ENCODE measurements at places on chromosomes 1 and 21. TPM values are rescaled to one million over a fixed set of nuclear protein-coding genes. Genes with fewer than 3 reads are reported as not detected.

DNA sequence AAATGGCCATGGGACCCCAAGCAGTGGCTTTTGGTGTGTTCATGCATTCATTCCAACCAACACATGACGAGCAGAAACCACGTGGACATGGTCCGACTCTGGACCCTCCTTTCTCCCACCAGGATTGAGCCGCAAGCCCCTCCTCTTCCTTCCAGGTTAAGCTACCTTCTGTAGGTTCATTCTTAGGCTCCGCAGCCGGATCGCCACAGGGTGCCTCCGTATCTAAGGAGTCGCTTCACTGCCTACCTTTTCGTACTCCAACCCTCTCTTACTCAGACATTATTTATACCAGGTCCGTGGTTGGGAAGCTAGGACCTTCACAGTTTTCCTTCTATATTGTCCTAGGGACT is 63.6 kb downstream of the RHBG start:
- no peak for DNase-seq

DNA sequence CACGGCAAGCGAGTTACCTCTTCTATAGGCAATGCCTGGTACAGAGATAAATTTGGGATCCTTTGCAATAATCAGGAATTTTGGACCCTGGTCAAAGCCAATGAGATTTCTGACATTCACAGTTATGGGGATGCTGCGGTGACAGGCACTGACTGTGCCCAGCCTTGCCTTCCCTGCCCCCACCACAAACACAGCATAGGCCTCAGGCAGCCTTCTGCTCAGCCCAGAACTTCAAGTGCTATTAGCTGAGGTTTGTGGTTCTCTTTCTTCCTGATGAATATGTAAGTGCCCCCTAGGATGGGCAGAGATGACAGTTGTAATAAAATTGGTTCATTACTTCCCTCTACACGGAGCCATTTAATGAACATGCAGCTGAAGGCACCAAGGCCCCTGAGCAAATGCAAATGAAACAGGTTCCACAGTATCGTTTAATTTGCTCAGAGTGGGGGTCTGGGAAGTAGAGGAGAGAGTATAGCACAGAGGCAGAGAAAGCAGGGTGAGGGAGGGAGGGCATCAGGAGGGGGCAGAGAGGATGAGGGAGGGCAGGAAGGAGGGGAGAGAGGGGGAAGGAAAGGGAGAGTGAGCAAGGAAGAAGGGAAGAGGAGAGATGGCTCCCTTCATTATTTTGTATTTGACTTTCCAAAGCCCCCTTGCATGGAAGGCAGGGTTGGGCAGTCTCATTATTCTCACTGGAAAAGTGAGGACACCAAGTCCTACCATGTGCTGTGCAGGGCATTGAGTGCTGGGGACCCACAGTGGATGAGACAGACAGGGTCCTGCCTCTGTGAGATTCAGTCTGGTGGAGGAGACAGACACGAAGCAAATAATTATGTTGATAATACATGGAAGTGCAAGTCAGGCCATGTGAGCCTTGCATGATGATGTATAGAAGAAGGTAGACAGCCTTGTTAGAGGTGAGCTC is 513.0 kb downstream of the PTPRU start:
- DNase-seq, result no peak

DNA sequence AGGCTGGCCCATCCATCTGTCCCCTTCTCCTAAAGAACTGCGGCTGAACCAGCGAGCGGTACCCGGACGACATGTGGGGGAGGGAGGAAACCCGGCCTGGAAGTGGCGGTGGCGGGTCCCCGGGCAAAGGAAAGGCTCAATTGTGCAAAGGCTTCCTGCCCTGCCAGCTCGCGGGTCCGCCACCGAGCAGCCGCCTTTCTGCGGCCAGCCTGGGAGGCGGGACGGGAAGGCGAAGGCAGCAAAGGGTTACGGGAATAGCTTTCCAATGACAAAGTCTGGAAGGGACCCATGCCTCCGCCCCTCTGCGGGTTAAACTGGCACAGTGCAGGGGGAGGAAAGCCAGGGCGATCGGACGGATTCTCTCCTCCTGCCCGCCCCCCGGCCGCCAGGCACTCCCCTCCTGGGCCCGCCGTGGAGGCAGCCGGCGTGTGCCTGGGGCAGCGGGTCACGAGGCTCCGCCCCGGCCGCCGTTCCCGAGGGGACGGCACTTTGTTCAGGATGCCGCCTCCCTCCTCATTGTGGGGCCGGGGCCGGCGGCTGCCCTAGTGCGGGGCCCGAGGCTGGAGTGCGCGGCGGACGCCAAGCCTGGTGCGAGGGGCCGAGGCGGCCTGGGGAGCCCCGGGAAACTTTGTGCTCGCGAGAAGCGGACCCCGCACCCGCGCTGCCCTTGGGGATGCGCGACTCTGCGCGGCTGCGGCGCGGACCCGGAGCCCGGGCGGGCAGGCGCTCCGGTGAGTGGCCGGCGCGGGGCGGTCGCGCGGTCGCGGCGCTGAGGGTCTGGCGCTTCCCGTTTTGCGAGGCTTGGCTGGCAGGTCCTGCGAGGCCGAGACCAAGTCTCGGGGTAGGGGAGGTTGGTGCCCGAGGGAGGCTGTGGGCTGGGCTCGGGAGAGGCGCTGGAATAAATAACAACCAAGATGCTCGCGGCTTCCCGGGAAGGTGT is at the start of gene NAV1:
TSS of gene NAV1 (plus strand) at position 516 of the 940 bp plus-strand sequence. CDS start 83,758 bp downstream, outside the sequence.
- DNase-seq, result no peak

DNA sequence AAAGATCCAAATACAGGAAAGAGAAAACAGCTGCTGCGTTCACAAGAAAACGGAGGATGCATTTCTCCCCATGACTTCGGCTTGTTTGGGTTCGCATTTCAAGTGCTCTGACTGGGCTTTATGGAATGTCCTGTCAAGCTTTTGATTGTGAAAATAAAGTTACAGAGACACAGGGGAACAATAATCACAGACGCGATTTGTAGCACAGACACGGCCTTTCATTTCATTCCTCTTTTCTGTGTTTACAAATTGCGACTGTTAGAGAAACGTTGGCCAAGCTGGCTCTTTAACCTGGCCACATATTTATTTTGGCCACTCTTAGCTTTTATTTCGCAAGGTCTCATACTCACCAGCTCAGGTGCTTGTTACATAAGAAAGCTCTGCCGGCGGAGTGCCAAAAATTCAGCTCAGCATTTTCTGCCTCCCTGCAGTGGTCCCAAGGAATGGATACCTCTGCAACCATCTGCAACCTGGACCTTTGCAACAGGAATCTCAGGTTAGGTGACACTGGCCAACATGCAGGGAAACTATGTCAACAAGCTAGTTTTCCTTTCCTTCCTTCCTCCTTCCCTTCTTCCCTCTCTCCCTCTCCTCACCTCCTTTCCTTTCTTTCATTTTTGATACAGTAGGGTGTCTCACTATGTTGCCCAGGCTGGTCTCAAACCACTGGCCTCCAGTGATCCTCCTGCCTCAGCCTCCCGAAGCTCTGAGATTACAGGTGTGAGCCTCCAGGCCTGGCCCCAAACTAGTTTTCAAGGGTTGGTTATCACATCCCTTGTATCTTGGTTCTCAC is 58.2 kb upstream of the SLC45A1 start:
- DNase-seq, result no peak

The ARMH1 gene
- total RNA-seq, result 79.9 TPM

The TAF1A gene
- total RNA-seq, result 3.3 TPM

The MRPS15 gene
- 35.4 TPM for total RNA-seq

The ALX3 gene
- total RNA-seq, result not detected

Measured in CD4-positive, alpha-beta T cell (primary cell).